ENCODE measurements at places on chromosomes 7 and 10.

DNA sequence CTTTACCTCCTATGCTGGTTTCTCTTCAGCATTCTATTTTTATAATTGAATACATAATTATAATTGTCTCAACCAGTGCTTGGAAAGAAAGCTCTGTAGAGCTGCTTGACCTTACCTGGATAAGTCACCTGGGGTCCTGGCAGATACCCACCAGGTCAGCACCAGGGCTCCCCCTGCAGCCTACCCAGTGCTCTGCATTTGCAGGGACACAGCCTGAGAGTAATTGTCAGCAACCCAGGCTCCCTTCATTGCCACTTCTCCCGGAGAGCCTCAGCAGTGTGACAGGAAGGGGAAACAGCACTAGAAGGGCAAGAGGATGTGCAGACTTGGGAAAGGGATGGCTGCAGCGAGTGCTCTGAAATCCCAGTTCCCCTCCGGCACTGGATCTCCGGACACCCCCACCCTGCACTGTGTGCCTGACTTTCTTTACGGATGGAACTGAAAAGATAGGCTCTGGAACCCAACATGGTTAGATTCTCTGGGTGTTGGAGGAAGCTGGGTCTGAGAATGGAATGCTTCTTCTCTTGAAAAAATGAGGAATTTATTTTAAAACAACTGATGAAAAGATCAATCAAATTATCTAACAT is 11.4 kb upstream of the PAX4 start:
- no peak for DNase-seq

GRCh38 chr10:17585016-17585415 is 32.2 kb downstream of the HACD1 start:
- DNase-seq = no peak

DNA sequence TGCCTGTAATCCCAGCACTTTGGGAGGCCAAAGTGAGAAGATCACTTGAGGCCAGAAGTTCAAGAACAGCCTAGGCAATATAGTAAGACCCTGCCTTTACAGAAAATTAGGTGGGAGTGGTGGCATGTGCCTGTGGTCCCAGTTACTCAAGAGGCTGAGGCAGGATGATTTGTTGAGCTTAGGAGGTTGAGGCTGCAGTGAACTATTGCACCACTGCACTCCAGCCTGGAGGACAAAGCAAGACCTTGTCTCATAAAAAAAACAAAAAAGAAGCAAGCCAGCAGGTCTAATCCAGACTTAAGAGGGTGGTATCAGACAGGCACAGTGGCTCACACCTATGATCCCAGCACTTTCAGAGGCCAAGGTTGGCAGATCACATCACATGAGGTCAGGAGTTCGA is 24.5 kb upstream of the KCTD7 start:
- DNase-seq = no peak

GRCh38 chr10:113802997-113803396 is 50.9 kb downstream of the DCLRE1A start:
- DNase-seq = no peak

DNA sequence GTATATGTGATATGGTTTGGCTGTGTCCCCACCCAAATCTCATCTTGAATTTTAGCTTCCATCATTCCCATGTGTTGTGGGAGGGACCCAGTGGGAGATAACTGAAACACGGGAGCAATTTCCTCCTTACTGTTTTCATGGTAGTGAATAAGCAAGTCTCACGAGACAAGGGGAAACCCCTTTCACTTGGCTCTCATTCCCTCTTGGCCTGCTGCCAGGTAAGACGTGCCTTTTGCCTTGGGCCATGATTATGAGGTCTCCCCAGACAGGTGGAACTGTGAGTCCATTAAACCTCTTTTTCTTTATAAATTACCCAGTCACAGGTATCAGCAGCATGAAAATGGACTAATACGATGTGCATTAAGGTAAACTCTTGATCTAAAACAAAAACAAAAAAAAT is 357.1 kb upstream of the AOAH start:
- no peak for DNase-seq

GRCh38 chr10:14296065-14296709 is 34.5 kb downstream of the FRMD4A start:
- no peak for DNase-seq

- no peak for DNase-seq
Observed at GRCh38 chr10:62907470-62908212, 91.5 kb upstream of the EGR2 start.

Data from pons (tissue), 1 donor.